Uterus (tissue), 4 donors: ENCODE measurements at places on chromosomes 12 and 14. TPM values are rescaled to one million over a fixed set of nuclear protein-coding genes. Genes with fewer than 3 reads are reported as not detected.

DNA sequence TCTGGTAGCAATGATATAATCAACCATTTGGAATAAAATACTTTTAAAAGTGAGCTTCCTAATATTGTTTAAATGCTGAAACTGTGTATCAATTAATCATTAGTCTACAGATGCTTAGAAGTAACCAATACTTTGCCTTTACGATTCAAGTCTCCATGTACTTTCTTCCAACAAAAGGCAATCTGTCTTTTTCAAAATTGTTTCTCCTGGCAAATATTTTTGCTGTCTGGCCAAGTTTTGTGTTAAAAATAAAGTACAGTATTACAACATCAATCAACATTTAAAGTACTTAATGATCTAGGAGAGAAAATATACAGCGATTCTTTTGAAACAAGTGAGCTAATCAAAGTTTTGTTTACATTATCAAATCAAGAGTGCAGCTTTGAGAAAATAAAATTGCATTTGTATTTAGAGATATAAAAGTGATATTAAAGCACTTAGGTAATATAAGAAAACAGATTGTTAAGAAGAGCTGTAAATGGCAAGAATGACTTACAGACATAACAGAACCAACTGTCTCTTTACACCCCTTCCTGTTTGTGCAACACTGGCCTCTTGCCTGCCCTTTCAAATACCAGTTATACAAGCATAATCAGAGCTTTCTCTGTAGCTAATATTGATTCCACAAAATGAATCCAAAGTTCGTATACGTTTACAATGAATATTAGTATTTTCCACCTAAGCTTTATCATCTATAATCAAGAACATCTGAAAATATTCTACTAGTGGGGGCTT is 38.2 kb upstream of the FBLN5 start:
- no peak for DNase-seq

DNA sequence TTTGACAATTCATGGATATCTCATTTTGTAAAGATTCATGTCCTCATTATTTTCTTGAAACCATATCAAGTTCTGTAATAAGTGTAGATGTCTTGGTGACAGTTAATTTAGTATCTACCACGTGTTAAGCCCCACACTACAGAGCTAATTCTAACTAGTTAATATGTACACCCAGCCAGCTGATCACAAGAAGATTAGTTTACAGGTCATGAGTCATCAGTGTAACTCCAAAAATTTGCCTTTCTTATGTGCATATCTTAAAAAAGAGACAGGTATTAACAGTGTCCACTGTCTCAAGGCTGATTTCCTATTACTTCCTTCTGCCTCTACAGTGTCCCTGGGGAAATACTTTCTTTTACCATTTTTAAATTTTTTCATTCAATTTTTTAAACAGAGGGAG is 13.3 kb upstream of the YBX3 start:
- DNase-seq: no peak

GRCh38 chr12:13195250-13195649 is 1.3 kb upstream of the EMP1 start:
- DNase-seq: no peak

DNA sequence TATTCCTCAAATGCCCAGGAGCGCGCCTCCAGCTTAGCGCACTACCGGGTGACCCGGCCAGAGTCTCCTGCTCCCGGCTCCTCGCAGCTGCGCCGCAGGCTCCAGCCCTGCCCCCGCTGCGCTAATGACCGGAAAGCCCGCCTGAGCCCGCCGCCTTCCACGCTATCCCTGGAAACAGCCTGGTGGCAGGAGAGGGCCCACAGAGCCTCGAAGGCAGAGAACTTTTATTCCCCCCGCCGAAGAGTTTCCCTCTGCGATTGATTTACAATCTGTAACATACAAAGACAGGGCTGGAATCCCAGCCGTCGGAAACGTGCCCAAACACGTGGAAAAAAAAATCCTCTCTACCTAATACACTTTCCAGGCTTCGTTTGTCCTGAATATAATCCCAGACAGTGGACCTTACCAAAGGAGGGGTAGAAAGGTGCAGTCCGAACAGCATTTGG is 1.5 kb downstream of the COL2A1 start:
- DNase-seq: peak; percentile 59

DNA sequence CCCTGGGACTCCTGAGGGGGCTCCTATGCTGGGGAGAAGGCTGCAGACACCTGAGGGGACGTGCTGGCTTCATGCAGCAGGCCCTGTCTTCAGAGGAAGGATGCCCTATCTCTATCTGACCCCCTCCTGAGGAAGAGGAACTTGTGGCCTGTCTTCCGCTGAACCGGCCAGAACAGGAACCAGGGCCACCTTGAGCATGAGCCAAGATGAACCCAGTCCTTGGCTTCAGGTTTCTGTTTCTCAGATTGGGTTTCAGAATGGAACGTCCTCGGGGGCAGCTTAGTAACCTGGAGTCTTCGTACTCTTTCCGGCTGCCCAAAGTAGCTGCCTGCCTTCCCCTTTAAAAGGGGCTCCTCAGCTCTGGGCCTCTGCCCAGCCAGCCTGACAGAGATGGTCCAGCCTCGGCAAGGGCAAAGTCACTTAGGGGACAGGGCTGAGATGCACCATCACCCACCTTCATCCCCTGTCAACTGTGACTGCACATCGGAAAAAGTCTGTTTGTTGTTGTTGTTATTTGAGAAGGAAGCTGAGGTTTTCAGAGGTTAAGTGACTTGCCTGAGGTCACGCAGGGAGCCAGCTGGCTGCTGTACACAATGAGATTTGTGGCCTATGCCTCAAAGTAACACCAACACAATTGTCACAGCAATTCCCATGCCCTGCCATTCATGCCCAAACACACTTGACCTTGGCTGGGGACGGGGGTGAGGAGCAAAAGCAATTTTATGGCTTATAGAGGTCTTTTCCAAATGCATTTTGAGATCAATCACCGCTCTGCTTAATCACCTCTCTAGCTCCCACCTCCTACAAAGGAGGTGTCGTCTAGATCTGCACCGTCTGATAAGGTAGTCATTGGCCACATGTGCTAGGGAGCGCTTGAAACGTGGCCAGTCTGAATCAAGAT is 13.4 kb downstream of the ASB2 start:
- DNase-seq: no peak

DNA sequence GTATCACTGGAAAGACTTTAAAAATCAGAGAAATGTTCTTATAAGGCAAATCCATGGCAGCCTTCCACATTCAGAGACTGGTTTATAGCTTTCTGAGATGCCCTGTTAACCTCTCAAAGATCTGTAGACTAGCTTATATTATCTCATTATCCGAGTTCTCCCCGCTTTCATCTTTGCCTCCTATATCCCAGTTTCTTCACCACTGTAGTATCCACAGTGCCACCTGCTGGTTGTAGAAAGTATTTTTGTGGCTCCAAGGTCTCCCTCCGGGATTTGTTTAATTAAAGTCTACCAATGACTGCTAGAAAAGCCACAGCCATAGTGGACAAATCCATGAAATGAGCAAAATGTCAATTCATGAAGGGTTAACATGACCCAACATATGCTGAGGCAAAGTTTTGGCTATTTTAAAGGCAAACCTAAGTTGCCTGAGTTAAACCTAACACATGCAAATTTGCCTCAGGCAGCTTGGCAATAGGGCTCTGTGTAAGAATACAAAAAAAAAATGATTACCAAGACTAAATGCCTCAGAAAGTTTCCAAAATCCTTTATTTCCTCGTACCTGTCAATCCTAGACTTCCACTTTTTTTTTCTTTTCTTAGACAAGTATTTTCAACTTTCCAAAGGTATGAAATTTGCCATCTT is 218.8 kb upstream of the BMP4 start:
- DNase-seq: peak; percentile 52

- no peak for DNase-seq
These were observed at the start of gene KSR2 for GRCh38 chr12:117968826-117969659. KSR2 (minus strand) TSS chr12:117968990; CDS start chr12:117968255, 735 bp downstream.

DNA sequence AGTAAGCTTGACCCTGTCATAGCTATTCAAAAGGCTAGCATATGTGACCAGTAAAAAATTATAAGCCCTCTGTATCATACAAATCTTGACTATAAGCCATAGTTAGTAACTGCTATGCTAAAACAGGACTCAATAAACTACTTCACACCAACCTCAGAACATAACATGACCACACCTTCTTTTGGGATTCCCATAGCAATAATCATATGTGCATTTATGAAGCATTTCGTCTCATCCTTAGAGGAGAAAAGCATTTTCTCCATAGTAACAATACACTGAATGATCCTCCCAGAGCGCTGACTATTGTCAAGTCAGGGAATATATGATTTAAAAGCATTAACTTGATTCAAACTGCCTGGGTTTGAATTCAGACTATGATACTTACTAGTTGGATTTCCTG is 46.2 kb downstream of the GRIN2B start:
- DNase-seq: no peak

GRCh38 chr12:89206390-89206789 is 145.9 kb downstream of the DUSP6 start:
- no peak for DNase-seq

DNA sequence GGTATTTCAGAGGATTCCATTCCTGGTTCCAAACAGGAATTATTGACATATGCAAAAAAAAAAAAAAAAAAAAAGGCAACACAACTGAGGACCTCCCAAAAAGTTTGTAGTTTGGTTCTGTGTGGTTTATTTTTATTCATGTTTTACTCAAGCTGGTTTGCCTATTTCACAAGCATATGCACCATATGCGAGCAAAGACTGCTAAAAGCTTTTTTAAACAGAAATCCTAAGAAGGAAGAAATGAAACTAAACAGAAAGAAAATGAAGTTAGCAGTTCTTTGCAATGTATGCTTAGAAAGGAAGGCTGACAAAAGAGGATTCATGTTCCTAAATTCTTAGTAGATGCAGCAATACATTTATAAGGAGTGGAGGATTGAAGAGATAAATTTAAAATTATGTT is 487.6 kb upstream of the FLRT2 start:
- no peak for DNase-seq

DNA sequence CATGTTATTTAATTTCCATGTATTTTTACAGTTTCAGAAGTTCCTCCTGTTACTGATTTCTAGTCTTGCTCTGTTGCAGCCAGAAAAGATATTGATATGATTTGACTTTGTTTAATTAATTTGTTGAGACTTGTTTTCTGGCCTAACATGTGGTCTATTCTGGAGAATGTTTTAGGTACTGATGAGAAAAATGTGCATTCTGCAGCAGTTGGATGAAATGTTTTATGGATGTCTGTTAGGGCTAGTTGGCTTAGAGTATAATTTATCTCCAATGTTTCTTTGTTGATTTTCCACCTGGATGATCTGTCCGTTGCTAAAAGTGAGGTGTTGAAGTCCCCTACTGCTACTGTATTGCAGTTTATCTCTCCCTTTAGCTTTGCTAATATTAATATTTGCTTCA is 54.4 kb downstream of the GPR137C start:
- no peak for DNase-seq

- DNase-seq: peak; percentile 62
These were observed 827 bp upstream of the TEDC1 start for GRCh38 chr14:105490267-105490571.

DNA sequence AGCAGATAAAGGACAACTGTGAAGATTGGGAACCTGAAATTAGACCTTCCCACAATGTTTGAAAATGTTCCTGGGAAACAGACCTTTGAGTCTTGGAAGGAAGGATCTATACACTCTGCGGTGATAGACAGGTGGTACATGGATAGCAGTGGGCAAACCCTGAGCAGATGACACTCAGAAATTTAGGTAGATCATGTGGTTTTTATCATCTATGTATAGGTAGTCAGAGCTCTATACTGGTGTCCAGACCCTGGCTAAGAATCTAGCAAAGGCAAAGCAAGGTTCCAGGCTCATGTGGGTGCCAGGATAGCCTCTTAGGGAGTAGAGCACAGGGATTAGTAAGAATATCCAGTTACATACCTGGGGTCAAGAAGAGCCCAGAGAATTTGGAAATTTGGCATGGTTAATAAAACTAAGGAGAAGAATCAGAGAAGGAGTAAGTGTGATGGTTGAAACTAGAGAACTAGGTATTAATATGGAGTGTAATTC is 331.2 kb upstream of the FBXO33 start:
- DNase-seq: no peak

DNA sequence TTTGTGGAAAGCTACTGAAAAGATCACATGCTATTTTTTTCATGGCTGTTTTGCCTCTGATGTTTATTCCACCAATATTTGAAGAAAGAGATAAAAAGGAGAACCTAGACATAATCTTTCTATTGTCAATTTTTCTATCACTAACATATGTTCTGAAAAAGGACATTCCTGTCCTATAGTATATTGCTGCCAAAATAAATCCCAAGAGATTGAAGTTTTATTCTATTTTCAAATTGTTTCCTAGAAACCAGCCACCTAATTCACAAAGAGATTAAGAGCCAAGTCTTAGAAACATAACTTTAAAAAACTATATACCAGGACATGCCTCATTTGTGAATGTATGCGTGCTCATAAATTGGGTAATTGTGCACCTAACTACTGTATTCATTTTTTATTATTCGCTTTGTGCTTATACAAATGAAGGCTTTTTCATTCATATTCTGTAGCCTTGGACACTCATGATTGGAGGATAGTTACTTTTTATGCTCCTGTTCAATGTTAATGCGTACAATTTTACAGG is 200.7 kb downstream of the FUT8 start:
- DNase-seq: no peak

GRCh38 chr12:120774169-120774916 is 48.7 kb downstream of the ACADS start:
- DNase-seq: no peak

GRCh38 chr14:95725685-95726336 is 11.9 kb upstream of the TCL1A start:
- no peak for DNase-seq

DNA sequence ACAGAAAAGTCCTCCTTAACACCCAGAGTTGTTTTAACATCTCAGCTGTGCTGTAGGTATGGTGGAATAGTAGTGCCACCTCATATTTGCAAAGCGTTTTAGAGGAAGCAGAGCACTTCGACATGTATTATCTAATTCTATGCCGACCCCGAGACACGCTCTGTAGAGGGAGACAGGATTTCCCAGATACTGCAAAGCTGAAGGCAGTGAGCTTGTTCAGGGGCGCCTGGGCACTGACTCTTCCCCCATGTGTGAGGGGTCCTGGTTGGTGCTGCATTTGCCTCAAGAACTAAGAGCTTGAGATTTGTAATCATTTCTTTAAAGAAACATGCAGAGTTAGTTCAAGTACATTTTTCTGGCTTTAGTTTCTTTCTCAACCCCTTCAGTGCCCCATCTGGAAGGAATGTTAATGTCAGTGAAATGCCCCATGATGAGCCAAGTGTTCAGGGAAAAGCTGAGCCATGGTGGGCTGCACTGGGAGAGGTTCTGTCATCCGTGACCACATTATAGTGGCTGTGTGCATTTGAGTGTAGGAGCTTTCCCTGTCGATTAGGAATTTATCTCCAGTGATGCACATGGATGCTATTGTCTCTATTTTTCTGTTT is 66.3 kb downstream of the MBIP start:
- no peak for DNase-seq

DNA sequence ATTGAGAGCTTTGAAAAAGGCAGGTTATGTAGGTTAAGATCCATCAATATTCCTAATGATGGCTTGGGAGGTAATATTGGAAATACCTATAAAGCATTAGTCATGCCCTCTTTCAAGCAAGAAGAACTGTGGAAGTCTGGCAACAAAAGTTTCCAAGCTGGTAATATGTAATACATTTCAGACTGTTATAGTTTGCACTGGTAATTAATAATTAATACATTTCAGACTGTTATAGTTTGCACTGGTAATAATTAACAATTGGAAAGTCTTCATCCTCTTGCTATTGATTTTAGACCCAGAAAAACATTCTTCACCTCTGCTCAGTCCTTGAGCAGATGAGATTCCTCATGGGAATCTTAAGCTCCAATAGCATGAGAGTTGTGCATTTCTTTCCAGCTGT is 29.0 kb upstream of the WDR89 start:
- no peak for DNase-seq

The PIANP gene
- total RNA-seq: not detected

The MGAT4C gene
- 0.29 TPM for total RNA-seq

The MDM2 gene
- total RNA-seq: 82.9 TPM

The HSPB8 gene
- total RNA-seq: 40.0 TPM

The JDP2 gene
- 86.8 TPM for total RNA-seq

The MYH7 gene
- not detected for total RNA-seq

The IRAK3 gene
- total RNA-seq: 39.7 TPM
